ENCODE measurements at places on chromosomes 3 and 15. TPM values are rescaled to one million over a fixed set of nuclear protein-coding genes. Genes with fewer than 3 reads are reported as not detected.

GRCh38 chr15:75680007-75680789, 32.5 kb downstream of the CSPG4 start:
- no peak for DNase-seq

DNA sequence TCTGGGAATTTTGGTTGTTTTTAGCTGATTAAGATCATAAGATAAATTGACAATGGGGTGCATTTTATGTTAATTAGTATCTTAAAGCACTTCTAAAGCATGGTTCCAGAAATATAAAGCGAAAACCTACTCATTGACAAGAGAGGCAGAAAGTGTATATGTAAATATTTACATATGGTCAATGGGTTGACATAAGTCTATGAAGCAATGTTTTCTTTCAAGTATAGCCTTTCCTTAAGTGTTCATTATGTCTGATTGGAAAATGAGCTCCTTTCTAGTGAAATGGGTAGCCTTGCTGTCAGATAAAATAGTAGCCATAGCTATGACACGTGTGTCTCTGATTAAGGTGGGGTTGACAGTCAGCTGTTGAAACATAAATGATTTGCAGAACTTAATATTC, 365.2 kb upstream of the AGTR1 start:
- no peak for DNase-seq

The ATP2B2 gene
- 0.01 TPM for polyA plus RNA-seq

DNA sequence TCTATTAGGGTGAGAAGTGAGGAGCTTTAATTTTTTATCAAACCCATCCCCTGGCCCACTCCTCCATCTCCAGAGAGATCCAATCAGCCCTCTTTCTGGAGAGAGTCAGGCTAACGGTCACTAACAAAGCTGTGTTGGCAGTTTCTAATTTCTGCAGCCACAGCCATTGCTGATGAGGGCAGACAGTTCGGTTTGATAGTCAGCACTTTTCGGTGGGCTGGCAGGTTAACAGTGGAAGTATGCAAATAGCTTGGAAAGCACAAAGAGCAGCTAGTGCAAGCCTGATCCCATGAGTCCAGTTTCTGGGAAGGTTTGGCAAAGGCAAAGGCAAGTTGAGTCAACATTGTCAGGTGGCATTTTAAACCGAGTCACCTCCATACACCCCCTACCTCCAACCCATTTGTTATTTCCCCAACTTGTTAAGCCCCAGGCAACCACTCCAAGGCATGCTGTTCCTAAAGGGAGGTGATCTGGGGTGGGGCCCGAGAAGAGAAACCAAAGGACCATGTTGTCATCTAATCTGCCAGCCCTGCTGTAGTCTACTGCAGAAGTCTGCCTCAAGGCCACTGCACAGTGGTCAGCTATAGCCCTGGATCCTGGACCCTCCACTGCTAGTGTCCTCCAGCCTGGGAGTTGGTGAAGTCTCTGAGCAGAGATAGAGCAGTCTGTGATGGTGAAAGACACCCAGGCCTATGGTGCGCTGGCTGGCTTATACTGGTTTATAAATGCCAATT, 1.7 kb downstream of the CCR1 start:
- no peak for DNase-seq

DNA sequence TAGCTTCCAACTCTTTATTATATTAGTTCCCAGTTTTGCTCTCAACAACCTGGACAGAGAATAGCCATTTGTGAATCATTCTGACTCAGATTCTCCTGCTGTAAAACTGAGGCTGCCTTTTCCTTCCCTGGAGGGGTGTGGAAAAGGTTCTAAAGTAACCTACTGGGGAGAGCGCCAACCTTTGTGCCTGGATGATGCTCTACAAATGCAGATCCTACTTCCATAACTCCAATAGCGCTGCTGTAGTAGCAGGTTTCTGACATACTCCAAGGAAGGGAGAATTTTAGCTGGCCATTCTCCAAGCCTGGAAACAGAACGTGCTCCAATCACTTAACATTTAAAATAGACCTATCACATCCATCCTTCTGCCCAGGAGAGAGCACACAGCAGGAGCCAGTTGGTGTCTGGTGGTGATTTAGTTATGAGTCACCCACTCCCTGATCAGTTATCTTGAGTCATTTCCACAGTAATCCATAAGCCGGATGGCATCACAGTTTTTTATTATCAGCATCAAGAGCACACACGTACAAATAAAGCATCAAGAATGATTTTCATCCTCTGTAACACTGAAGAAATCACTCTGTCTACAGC, 38.3 kb downstream of the MYH15 start:
- DNase-seq = peak; percentile 74

The SMCO1 gene
- polyA plus RNA-seq = not detected

GRCh38 chr3:126153695-126154360, 26.6 kb downstream of the ALDH1L1 start:
- no peak for DNase-seq

The PPP1R14D gene
- not detected for polyA plus RNA-seq

DNA sequence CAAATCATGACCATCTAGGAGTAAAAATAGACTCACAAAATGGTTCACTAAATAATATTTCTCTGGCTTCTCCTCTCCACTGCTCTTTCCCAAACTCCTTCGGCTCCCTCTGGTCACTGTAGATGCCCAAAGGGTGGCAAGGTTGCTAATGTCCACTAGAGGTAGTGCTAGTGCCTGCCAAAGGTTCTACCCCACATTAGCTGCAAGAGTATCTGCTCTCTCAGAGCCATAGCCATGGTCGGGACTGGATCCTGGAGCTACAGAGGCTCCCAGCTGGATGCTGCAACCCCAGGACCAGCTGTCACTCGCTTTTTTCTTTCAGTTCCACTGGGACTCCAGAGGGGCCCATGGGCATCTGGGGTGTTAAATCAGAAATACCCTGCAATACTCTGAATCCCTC, 8.5 kb downstream of the HTR3D start:
- DNase-seq = no peak

The STAC gene
- 1.5 TPM for polyA plus RNA-seq

DNA sequence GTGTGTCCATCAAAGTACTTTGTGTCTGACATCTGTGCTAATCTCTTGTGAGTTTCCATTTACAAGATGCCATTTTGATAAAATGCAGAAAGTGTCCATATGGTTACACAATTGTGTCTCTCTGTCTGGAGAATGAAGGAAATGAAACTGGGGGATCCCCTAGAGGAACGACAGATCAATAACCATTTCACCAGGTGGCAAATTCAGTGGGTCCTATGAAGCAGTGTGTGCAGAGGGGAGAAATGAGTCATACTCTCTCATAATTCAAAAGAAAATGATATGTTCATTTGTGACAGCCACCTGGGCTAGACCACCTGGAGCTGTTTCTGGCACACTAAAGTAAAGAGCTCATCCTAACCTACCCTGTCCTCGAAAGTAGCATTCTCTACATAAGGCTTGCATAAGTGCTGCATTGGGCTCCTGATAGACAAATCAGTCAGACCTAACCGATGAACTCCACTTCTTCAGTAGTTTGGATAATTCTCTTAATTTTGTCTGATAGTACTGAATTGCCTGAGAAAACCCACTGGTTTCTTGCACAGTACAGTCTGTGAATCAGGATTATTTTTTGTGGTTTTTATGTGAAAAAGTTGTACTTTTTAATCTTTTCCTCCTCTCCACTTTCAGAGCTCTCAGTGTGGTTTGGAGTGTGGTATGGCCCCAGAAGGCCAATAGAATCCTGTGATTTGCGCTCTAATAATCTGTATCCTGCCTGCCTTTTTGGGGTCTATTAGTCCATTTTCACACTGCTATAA, 10.3 kb upstream of the CD47 start:
- no peak for DNase-seq

GRCh38 chr15:66072616-66073361, 180.8 kb downstream of the MEGF11 start:
- DNase-seq = no peak

DNA sequence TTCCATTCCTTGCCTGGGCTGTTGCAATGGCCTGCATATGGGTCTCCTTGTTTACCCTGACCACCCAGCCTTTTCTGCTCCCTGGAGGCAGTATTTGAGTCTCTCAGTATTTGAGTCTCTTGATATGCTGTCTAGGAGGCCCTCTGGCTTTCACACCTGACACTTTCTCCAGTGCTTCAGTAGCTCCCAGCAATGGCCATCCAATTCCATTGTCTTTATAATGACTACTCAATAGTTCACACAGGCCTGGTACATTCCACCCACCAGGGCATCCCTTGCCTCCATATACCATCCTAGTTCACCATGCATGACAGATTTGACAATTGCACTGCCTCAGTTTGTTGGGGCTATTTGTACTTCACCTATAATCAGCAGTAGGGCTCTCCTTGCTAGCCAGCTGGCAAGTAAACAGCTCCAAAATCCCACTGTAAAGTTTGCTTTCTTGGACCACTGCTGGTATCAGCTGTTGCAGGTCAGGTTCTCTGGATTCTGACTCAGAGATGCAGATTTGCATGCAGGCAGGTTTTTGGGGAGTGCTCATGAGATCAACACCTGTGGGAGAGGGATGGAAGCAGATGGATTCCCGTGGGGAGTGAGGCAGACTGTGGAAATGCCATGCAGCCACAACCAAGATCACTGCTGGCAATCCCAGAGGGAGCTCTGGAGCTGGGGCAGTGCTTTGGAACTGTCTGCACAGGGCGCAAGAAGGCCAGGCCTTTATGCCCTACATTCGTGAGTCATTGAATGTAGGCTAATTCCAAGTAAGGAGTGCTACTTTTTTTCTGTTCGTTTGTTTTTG, 19.1 kb upstream of the XIRP1 start:
- no peak for DNase-seq

DNA sequence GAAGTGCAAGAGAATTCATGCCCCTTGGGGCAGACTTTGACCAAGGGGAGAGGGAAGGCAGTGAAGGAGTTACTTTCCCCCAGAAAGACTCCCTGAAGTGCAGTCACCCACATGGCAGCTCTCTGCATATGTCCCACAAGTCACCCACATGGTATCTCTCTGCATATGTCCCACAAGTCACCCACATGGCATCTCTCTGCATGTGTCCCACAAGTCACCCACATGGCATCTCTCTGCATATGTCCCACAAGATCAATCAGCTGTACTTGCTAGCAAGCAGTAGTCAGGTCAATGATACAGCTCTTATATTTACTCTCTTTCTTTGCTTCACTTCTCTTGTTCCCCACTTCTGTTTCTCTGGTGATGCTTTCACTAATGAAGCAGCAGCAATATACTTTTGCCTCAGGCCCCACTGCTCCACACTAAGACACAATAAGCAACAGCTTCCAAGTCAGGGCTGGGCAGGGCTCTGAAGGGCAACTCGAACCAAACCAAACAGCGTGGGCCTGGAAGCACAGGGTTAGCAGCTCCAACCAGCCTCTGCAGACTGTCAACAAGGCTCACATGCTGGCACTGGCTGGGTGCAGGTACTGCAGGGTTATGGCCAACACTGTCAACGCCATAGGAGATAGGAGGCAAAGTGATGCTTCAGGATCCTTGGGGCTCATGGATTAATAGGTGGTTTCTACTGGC, 46.7 kb downstream of the THBS1 start:
- no peak for DNase-seq

GRCh38 chr3:171833789-171834460, 9.2 kb upstream of the TMEM212 start:
- DNase-seq = no peak

DNA sequence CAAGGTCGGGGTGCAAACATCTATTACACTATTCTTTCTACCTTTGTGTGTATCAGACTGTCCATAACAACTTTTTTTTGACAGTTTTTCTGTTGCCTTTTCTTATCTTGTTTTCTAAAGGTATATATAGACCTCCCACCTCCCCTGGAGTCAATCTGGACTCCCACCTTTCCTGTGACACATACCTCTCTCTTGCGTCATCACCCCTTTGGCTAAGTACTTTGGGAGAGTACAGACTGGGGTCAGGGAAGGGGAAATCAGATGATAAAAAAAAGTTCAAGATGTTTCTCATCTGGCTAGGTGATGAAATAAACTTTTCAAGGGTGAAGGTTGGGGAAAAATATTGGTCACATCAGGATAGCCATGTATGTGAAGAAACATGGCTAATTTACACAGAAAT, 17.2 kb downstream of the TSPAN3 start:
- no peak for DNase-seq

DNA sequence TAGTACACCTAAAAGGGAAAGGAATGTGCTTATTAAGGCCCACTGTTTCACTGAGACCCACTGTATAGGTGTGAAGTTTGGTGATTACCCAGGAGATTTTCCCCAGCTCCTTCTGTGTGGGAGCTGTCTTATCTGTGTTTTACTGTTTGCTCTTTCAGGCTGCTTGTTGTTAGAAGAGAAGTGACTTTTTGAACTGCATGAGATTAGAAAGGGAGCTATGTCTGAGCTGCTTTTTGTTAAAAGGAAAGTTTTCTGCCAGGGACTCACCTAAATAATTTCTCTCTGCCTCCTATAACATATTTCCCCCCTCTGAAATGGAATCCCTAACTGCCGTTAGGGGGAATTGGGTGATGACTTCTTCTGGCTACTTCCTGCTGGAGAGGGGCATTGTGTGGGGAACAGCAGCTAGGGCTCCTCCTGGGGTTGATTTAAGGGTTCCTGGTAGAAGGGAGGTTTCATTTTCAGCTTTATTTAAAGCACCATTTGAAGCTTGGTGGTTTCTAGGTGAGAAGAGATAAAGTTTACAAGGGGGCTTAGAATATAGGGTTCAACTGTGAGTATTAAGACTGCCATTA, 77.1 kb upstream of the ATP11B start:
- DNase-seq = no peak

DNA sequence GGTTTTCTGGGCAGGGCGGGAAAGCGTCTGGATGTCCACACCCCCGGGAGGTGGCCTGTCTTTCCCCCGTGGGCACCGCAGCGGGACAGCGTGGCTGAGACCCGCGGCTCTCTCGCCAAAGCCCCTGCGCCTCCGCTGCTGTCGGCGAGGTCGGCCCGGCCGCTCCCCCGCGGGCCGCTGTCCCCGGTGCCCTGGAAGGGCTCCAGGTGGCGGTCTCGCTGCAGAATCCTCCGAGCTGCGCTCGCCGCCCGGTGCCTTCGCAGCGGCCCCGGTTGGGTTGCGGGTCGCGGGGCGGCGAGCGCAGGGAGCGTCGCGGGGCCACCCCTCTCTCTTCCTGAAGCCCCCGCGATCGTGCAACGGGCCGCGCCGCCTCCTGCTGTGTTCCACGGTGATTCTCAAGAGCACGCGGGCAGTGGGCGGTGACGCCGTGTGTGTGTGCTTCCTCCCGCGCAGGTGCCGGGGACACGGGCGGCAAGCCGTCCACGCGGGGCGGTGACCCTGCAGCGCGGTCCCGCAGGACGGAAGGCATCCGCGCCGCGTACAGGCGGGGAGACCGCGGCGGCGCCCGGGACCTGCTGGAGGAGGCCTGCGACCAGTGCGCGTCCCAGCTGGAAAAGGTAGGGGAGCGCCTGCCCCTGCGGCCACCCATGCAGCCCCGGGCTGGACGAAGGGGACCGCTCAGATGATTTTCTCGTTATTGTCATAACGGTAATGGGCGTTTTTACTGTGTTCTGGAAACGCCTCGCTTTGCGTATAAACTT, 54.4 kb downstream of the LRRK1 start:
- DNase-seq = no peak

The PPP4R2 gene
- 35.1 TPM for polyA plus RNA-seq

The ACP3 gene
- polyA plus RNA-seq = 0.71 TPM

DNA sequence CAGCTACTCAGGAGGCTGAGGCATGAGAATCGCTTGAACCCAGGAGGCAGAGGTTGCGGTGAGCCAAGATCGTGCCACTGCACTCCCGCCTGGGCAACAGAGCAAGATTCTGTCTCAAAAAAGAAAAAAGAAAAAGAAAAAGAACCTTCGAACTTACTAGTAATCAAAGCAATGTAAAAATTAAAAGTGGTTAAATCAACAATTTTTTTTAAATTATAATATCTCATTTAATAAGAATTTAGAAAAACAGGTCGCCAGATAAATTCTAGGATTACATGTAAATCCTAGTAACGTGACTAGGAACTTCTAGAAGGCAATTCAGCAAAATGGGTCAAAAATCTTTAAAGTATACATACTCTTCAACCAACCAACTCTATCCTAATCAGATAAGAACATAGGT, 37.2 kb downstream of the GSK3B start:
- DNase-seq = no peak

The GOLGA6L9 gene
- polyA plus RNA-seq = 2.5 TPM

Data from AG04450 (cell line).